ENCODE measurements at places on chromosomes 13 and 19. TPM values are rescaled to one million over a fixed set of nuclear protein-coding genes. Genes with fewer than 3 reads are reported as not detected.

The OR7A5 gene
- total RNA-seq = not detected

The ATP4B gene
- total RNA-seq = not detected

- H3K4me1 ChIP-seq = no peaks in the 10 kb centered on the region
- no peaks in the 10 kb centered on the region for H3K27me3 ChIP-seq
- H3K36me3 ChIP-seq = no peaks in the 10 kb centered on the region
Measured at GRCh38 chr13:111387026-111387871, 66.8 kb downstream of the TEX29 start.

DNA sequence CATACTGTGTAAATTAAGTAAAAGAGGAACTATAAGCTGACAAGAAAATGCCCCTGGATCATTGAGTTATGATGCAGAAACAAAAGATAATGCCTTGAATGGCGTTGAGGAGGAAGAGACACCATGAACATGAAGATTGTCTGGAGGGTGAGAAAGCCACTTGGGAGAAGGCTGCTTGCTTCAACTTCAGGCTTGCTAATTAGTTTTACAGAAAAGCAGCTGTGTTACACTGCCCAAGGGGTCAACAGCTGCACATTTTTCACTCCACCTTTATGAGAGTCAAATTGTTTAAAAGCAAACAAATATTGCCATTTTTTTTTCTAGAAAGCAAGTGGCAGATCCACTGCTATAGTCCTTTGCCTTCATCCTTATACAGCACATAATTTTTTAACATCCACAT is 35.5 kb upstream of the KLF12 start:
- H3K4me1 ChIP-seq = no peaks in the 10 kb centered on the region
- H3K27me3 ChIP-seq = no peaks in the 10 kb centered on the region
- H3K27ac ChIP-seq = no peak overlapping the region
- no peaks in the 10 kb centered on the region for H3K36me3 ChIP-seq
- H3K4me3 ChIP-seq = no peak overlapping the region
